ENCODE measurements at places on chromosomes 2 and 18.

DNA sequence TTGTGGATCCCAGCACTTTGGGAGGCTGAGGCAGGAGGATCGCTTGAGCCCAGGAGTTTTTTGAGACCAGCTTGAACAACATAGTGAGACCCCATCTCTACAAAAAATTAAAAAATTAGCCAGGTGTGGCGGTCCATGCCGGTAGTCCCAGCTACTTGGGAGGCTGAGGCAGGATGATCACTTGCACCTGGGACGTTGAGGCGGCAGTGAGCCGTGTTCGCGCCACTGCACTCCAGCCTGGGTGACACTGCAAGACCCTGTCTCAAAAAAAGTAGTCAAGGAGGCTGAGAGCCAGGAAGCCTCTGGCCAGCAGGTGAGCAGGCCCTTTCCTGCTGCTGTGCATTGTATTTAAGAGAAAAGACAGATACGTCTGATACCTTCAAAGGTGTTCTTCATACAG, 11.1 kb upstream of the PROC start:
- no peak for DNase-seq

DNA sequence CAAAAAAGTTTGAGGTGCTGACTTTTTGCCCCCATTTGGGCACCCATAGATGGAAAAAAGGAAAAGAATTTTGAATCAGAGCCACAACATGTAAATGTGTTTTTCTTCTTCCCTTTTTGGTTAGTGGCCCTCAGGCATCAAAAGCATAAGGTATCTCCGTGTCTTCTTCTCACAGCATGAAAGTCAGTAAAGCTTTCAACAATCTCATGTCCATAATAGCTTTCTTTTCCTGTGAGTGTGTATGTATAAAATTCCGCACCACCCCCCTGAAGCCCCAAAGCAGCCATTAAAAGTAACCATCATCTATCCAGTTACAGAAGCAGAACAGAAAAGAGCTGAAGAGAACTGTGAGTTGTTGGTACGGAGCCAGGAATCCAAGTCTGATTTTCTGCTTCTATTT, 1539.7 kb upstream of the ACVR2A start:
- DNase-seq, result no peak

DNA sequence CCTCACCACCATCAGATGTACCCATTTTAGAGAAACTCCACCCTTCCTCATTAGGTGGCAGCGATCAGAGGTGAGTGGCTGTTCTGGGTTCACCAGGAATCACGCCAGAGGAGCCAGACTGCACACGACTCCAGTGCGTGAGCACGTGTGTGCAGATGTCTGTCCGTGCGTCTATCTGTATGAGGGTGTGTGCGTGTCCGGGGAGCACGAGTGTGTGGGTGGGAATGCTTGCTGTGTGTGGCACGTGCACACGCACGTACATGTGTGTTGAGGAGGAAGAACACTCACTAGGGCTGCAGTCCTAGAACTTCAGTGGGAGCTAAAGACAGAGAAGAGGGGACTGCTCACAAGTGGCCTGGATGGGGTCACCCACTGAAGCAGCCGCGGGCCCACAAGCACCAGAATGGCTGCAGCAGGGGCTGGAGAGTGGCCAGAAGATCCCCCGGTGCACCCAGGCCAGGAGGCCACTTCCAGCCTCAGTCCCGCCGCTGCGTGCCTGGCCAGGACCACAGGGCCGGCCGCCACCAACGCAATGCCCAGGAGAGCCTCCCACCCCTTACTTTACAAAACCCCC, 13.9 kb downstream of the HDAC4 start:
- no peak for DNase-seq

GRCh38 chr2:98775146-98775986, 44.4 kb upstream of the MGAT4A start:
- DNase-seq, result no peak

DNA sequence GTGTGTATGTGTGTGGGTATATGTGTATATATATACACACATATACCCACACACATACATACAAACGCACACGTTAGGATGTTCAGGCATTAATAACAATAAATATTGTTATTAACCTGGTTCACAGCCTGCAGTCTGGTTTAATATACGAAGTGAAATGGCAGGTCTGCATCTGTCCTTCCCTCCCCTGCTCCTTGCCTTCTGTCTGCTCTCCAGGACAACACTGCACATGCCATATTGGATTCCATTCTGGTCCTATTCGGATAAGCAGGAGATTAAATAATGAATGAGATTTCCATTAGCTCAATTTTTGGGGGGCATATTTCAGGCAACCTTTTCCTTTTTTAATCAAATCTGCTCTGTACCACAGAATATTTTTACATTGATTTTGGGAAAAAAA, 158.0 kb downstream of the CELF4 start:
- DNase-seq, result no peak

DNA sequence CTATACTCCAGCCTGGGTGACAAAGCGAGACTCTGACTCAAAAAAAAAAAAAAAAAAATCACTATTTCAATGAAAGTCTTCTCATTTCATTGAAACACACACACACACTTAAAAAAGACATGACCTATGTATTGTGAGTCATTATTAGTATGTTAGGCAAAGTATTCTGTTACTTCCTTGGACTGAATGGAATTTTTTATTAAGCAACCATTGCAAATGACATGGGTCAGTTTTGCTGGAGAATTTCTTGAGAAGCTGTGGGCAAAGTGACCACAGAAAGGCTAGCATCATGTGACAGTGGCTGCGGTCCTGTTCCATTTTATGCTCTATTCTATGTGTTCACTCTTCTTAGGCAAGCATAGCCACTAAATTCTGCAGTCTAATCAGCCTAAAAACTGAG, 695.7 kb downstream of the TDRD15 start:
- DNase-seq, result no peak

DNA sequence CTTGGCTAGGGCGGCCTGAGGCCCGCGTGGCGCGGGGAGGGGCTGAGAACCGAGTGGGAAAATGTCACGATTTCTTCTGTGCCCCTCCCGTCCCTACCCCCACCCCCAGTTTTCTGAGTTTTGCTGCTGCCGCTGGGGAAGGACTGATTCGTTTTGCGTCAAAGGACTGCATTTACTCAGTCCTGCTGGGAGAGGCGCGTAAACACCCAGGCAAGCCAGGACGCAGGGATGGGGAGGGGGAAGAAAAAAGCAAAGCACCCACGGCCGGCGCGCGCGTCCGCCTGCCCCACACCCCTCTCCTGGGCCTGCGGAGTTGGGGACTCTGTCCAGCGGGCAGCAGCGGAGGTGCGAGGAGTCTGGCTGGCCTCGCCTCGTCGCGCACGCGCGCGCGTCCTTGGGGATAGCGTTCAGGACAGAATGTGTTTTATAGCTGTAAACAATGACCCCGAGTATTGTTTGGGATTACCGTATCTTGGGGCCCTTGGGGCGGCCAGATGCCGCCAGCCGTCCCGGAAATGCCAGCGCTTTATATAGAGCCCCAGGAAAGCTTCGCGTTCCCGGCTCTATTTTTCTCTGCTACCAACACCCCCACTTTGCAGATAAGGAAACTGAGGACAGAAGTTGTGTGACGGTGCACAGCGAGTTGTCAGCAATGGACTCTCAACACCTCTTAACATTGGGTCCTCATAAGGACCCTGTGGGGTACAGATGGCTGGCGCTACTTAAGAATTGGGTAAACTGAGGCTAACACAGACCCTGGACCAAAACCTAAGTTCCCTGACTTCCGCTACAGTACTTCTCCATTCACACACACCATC, 1.7 kb upstream of the FOSL2 start:
- peak; percentile 77 for DNase-seq

DNA sequence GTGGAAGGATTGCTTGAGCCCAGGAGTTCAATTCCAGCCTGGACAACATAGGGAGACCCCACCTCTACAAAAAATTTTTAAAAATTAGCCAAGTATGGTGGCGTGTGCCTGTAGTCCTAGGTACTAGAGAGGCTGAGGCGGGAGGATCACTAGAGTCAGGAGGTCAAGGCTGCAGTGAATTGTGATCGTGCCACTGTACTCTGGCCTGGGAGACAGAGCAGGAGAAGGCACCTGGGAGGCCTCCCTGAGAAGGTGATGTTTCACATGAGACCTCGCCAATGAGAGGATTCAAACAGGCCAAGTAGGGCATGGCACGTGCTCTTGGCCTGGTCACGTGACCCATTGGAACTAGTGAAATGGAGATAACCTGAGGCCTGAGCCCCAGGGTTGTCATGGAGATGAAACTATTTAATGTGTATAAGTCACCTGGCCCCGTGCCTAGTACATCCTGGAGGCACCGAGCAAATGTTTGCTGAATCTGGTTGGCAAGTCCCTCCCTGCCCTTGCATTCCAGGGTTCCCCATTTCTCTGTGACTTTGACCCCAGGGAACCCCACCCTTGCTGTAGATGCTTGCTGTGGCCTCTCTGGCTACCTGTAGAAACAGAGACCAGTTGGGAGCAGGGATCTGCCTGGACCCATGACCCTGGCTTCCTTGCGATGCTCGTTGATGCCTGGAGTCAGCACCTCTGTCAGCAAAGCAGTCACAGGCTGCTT, 26.1 kb upstream of the ROCK2 start:
- peak; percentile 43 for DNase-seq

DNA sequence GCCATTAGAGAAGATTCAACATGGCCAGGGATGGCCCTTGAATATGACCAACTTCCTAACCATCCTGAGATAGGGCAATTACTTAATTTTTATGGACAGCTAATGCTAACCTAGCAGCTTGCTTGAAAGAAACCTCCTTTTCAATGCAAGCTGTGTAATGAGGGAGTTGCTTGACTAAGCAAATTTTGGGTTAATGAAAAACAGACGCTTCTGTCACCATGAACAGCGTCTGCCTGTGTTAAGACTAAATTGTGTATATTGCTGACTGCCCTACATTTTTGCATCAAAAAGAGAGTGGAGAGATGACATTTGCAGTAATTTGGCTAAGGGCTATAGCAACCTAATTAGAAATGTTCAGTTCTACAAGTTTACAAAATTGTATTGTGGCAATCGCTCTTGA, 319.2 kb upstream of the LRATD1 start:
- DNase-seq, result no peak

GRCh38 chr2:117794668-117795067, 19.8 kb upstream of the DDX18 start:
- DNase-seq, result no peak

DNA sequence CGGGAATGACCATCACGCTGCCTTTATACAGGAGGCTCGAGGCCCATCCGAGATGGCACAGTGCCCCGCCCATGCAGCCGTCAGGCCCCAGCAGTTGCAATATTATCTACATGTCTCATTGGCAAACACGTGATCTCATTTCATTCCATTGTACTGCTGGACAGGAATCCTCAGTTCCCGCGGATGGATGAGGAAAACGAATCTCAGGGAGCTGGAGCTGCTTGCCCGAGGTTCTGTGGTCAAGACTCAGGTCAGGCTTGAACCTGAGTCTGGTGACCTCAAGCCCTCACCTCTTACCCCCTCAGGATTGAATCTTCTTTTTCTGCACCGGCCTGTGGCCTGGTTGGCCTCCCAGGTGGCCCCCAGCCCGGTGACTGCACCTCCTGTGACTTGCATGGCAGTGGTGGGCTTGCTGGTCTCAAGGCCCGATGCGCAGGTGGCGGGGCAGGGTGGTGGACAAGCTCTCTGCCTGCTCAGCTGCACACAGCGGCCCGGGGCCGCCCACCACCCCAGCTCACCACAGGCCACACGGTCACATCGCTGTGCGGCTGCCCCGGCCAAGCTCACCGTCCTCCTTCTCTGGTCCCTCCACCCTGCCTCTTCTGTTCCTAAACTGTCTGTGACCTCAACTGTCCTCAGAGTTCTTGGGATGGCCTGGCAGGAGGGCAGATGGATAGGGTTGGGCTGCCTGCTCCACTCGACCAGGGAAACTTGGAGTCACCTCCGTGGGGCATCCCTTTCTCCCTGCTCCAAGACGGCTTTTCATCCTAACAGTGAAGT, 52.0 kb upstream of the HS6ST1 start:
- no peak for DNase-seq

DNA sequence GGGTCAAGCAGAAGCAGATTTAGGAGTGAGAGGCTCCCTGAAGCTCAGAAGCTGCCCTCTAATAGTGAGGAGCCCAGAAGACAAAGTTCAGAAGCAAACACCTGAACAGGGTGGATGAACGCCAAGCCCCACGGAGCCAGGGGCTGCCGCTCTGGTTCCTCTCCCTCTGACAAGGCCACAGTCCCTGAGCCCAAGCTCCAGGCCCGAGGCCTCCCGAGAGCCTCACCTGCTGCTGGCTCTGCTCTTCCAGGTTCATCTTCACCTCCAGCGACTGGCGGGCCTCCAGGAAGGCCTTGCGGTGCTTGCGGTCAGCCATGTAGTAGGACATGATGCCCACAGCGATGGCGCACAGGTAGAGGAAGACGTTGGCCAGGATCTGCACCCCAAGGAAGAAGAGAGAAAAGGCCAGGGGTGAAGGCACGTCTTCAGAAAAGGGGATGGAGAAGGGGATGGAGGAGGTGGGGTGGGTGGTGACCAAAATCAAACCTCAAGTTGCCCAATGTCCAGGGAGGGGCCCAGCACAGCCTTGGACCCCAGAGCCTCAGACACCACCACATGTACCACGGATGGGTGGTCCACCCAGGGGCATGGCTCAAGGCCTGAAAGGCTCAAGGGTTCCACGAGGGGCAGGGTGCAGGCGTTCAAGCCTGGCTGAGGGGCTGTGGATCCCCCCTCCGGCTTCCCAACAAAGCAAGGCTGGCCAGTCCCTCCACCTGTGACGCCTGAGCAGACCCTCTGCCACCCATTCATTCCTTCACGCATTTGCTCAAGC, 47.5 kb downstream of the ADCY3 start:
- no peak for DNase-seq

- DNase-seq, result no peak
Observed at GRCh38 chr2:197348721-197349360, 38.3 kb upstream of the ANKRD44 start.

All from Daoy (cell line).